Activated naive CD8-positive, alpha-beta T cell treated with anti-CD3 and anti-CD28 coated beads, Interleukin-2, amount 10 ng/mL, durations not matched to agents 7 days and 5 days (primary cell): ENCODE measurements at places on chromosomes 2 and 18.

- no peak for DNase-seq
- no peak overlapping the region for H3K27ac ChIP-seq
- no peak overlapping the region for H3K4me3 ChIP-seq
Measured at GRCh38 chr2:3091696-3092095, 285.9 kb downstream of the EIPR1 start.

GRCh38 chr2:190837952-190838361 is 42.7 kb upstream of the GLS start:
- no peak overlapping the region for H3K27ac ChIP-seq
- peaks cover 3% of the 10 kb centered on the region for H3K27me3 ChIP-seq
- H3K4me1 ChIP-seq, result no peaks in the 10 kb centered on the region
- no peaks in the 10 kb centered on the region for H3K36me3 ChIP-seq

DNA sequence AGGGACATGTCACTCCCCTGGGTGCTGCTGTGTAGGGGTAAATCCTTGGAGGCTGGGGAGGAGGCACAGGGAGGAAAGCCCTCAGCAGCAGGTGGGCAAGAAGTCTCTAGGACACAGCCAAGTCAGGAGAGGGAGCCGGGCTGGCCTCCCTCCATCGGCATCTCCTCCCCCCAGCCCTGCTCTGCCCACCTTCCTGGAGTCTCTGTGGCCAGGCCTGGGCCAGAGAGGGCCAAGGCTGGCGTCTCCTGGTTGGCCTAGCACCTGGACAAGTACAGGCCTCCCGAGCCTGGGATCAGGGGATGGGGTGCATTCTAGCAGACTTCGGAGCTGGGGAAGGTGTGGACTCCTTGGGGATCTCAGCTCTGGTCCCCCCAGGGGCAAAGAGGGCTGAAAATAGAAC is 1.8 kb downstream of the SPEG start:
- H3K36me3 ChIP-seq, result no peaks in the 10 kb centered on the region
- H3K27me3 ChIP-seq, result peaks cover 46% of the 10 kb centered on the region
- peaks cover 6% of the 10 kb centered on the region for H3K4me1 ChIP-seq
- DNase-seq, result no peak

- peaks cover 2% of the 10 kb centered on the region for H3K36me3 ChIP-seq
- no peak for DNase-seq
- H3K4me3 ChIP-seq, result no peak overlapping the region
- no peaks in the 10 kb centered on the region for H3K27me3 ChIP-seq
- H3K27ac ChIP-seq, result no peak overlapping the region
Measured at GRCh38 chr2:207926989-207927300, 98.4 kb downstream of the PLEKHM3 start.

GRCh38 chr2:135790423-135790822 is 46.6 kb downstream of the LCT start:
- H3K4me1 ChIP-seq, result peaks cover 20% of the 10 kb centered on the region
- no peaks in the 10 kb centered on the region for H3K27me3 ChIP-seq
- H3K36me3 ChIP-seq, result peaks cover 12% of the 10 kb centered on the region

GRCh38 chr2:156695595-156695994 is 259.4 kb downstream of the GPD2 start:
- no peak overlapping the region for H3K27ac ChIP-seq
- no peak overlapping the region for H3K4me3 ChIP-seq
- no peaks in the 10 kb centered on the region for H3K4me1 ChIP-seq
- H3K36me3 ChIP-seq, result no peaks in the 10 kb centered on the region
- H3K27me3 ChIP-seq, result peaks cover 6% of the 10 kb centered on the region
